ENCODE measurements at places on chromosomes 4 and X. TPM values are rescaled to one million over a fixed set of nuclear protein-coding genes. Genes with fewer than 3 reads are reported as not detected.

- DNase-seq: no peak
Measured at GRCh38 chr4:121306931-121307330, 73.9 kb downstream of the QRFPR start.

- DNase-seq: no peak
Measured at GRCh38 chrX:42577936-42578470, 200.0 kb downstream of the PPP1R2C start.

- DNase-seq: no peak
Measured at GRCh38 chr4:163679189-163679588, 184.7 kb downstream of the TMA16 start.

SGMS2 gene
- polyA plus RNA-seq: 16.9 TPM

DNA sequence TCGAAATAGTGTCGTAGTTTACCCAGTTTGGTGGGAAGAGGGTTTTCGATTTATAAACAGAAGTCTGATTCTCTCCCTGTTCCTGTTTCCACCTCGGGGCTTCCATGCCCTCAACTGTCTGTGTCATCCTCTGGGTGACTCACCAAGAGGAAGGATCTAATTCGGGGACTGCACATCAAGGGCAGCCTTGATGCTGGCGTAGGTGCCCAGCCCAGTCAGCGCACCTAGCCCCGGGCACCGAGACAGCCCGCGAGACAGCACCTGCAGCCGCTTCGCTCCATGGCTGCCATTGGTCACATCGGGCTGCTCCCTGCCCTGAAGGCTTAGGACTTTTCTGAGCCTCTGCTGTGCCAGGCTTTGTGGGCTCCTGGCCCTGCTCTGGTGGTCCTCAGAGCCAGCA is 7.7 kb downstream of the ABCD1 start:
- no peak for DNase-seq

C4orf50 gene
- polyA plus RNA-seq: not detected

GRCh38 chrX:42739258-42739657 is 38.7 kb downstream of the PPP1R2C start:
- no peak for DNase-seq

GRCh38 chr4:187085339-187085738 is 361.7 kb upstream of the FAT1 start:
- no peak for DNase-seq

SHOX gene
- polyA plus RNA-seq: 0.06 TPM

DNA sequence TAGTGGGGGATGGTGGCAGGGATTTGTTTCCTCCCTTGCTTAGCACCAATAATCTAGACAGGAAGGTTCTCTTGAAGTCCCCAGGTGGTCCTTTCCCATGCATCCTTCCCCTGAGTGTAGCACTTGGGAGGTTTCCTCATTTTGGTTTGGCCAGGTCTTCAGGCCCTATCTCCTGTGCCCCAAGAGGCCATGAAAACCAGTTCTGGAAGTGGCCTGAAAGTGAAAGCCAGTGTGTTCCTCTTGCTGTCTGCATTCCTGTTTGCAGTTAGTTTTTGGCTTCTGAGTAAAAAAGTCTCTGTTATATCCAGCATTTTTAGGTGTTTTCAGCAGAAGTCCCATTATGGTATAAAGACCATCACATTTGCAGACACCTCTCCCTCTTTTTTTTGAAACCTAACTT is 59.5 kb downstream of the MTM1 start:
- no peak for DNase-seq

- DNase-seq: no peak
Measured at GRCh38 chr4:986879-987623, at the start of gene IDUA. TSS of gene IDUA (plus strand) at chr4:987044. CDS start at chr4:987085, 41 bp downstream.

DNA sequence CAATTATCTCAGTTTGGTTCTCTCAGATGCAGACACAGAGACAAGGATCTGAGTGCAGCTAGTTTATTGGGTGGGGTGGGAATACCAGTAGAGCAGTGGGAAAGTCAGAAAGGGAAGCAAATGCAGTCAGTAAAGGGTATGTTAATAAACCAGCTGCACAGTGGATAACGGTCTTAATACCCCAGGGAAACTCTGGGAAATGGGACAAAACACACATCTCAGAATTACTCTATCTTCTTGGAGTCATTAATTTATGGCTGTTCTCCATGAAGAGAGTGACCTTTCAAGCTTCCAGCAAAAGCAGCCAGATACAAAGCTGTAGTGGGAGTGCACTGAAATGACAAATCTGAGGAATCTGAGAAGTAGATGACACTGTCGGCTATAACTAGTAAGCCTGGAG is 73.3 kb upstream of the NALF2 start:
- no peak for DNase-seq

DNA sequence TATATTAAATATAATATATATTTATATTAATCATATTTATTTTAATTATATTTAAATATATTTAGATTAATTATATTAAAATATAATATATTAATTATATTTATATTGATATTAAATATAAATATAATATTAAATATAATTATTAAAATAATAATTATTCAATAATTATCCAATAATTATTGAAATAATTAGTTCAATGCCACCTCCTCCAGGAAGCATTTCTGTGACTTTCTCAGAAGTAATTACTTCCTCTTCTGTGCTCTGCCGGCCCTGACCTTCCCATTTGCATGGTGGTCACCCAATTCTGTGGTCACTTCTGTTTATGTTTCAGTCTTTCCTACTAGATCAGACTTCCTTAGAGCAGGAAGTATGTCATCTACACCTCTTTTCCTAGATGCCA is 45.8 kb downstream of the EVC2 start:
- no peak for DNase-seq

- DNase-seq: no peak
Measured at GRCh38 chr4:88138561-88138960, 19.9 kb downstream of the ABCG2 start.

GLRA2 gene
- 0.32 TPM for polyA plus RNA-seq

TMEM156 gene
- polyA plus RNA-seq: 3.0 TPM

DNA sequence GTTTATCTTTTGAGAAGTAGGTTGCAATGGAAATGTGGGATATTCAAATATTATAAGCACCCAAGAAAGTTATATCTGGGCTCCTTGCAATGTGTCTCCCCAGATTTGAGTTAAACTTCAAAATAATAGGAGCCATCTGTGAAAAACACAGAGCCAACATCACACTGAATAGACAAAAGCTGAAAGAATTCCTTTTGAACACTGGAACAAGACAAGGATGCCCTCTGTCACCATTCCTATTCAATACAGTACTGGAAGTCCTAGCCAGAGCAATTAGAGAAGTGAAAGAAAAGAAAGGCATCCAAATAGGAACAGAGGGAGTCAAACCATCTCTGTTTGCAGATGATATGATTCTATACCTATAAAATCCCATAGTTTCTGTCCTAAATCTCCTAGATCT is 114.3 kb upstream of the IL1RAPL1 start:
- no peak for DNase-seq

GRCh38 chr4:10688846-10689245 is 4.3 kb upstream of the CLNK start:
- DNase-seq: no peak

- no peak for DNase-seq
Measured at GRCh38 chrX:150529587-150529986, 38.8 kb upstream of the MTM1 start.

GRCh38 chr4:142581881-142582280 is 264.2 kb downstream of the INPP4B start:
- no peak for DNase-seq

DCAF12L1 gene
- 5.0 TPM for polyA plus RNA-seq

DNA sequence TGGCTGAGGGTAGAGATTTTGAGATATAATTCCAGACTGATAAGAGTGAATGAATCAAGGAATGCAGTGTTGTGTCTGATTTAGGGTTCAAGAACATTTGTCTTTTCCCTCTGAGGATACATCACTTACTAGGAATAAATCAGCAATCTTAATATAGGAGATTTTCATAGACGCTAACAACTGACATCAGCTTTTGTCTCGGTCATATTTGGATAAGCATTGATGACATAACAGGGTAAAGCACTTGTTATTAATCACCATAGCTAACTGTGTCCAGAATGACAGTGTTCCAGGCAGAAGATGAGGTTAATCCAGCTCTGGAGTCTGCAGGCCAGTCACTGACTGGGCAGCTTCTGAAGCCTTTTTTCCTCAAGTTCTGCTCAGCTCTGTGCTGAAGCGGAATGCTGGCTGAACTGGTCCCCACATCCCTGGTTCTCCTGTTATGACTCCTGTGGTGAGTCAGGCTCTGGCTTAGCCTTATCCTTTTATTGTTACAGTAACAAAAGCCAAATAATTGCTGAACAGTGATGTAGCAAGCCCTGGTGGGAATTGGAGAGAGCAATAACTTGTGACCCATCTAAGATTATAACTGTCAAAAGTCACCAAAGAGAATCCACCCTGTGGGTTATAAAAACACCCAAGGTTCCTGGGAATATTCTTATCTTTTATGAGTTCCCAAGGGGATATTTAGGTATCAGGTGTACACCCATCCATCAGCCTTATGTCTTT is 41.8 kb downstream of the FNIP2 start:
- no peak for DNase-seq

- no peak for DNase-seq
Measured at GRCh38 chr4:95215991-95216605, 332.7 kb downstream of the UNC5C start.

GPR101 gene
- not detected for polyA plus RNA-seq

Measured in renal cortex interstitium (tissue), 15 donors.